ENCODE measurements at places on chromosomes 4 and X. TPM values are rescaled to one million over a fixed set of nuclear protein-coding genes. Genes with fewer than 3 reads are reported as not detected.

ARHGAP36 gene
- not detected for total RNA-seq

CT45A2 gene
- total RNA-seq: not detected

USP17L25 gene
- total RNA-seq: not detected

TLR7 gene
- total RNA-seq: 1.3 TPM

ATOH1 gene
- total RNA-seq: not detected

SMAD1 gene
- 26.6 TPM for total RNA-seq

XKRX gene
- total RNA-seq: not detected

GPR119 gene
- total RNA-seq: not detected

NALF2 gene
- total RNA-seq: not detected

- ATAC-seq: no peak
These were observed 209.7 kb downstream of the NWD2 start for GRCh38 chr4:37453999-37454800.

- peak; percentile 46 for ATAC-seq
These were observed 340.7 kb upstream of the HS3ST1 start for GRCh38 chr4:11769434-11769833.

DNA sequence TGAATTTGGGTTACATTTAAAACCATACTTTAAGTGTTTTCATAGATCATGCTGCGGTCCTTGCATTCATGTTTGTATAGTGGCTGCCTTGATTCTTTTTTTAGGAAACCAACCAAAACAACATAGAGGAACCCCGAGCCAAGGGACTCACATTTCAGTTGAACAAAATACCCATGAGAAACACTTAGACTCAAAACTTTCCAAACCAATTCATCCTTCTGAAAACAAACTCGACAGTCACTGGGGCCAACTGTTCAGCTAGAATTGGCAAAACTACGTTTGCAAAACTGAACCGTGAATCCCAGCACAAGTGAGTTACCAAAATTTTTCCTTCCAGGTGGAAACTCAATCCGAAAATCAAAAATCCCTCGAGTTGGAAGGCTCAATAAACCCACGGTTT lies 1.4 kb downstream of the ADGRA3 start:
- ATAC-seq: no peak

- ATAC-seq: peak; percentile 91
These were observed 88.6 kb downstream of the PALLD start for GRCh38 chr4:168585168-168586091.

DNA sequence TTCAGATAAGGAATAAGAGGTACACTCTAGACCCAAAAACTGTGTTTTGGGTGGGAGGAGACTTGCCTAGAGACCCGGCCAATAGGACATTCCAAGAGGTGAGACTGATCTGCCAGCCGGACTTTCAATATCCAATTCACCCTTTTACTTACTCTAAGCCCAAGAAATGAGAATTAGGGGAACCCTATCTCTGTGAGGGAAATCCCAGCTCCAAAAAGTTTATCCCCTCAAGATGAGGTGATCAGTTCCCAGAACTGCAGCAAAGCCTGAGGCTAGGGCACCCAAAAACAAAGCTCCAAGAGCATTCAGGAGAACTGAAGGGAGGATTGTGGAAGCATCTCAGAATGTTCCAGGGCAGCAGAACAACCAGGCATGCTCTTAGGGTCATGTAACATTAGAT lies 251.7 kb downstream of the PTTG2 start:
- peak; percentile 4 for ATAC-seq

DNA sequence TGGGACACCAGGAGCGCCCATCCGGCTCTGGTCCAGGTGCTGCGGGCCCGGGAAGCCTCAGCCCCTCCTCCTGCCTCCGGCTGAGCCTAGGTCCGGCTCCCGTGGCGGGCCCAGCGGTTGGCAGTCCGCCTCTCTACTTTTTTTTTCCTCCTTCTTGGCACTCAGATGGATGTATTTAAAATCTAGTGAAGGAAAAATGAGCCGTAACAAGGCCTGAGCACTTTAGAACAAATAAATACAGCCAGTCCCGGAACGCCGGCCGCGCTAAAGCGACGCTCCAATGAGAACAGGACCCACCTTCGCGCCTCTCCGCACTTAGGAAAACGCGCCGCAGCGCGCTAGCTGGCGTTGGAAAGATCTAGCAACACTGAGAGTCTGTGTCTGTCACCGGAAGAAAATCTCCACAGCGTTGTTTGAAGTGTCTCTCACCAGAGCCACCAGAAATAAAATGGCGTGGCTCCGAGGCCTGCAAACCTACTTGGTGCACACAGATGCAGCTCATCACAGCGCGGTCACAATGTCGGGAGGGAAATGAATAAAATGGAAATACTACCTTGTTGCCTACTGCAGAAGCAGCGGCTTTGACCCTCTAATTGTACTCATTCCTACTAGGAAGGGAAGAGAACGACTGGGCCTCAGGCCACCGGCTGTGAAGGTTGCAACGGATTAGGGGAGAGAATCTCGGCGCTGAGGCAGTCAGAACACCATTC lies 4.7 kb downstream of the NEUROG2 start:
- ATAC-seq: no peak

DNA sequence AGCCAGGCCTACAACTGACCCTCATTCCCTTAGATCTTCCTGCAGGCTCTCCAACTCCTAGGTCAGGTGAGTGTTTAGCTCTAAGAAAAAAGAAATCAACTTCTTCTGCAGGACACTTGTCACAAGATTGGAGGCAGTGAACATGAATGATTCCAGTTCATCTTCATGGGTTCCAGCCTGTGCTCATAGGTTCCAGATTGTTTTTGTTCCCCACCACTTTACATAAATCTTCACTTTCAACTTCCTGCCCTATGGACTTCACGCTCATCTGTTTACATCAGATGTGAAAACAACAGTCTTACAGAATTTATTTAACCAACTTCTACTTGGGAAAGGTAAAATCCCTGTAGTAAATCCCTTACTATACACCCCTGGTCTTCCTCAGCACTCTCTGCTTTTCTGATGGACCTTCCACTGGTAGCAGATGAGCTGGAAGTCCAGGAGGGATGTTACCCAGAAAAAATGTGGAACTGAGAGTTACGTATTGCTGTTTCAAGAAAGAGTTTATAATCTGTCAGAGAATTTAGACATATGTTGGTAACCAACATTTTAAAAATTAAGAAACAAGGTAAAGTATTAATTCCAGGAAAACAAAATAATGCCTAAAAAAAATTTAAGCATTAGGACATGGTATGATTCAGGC lies 62.4 kb downstream of the ANAPC10 start:
- no peak for ATAC-seq

- ATAC-seq: no peak
These were observed 2095.9 kb downstream of the ARAP2 start for GRCh38 chr4:34148322-34148908.

- no peak for ATAC-seq
These were observed 82.3 kb upstream of the PPARGC1A start for GRCh38 chr4:23972187-23972586.
